ENCODE measurements at places on chromosomes 2 and 18. TPM values are rescaled to one million over a fixed set of nuclear protein-coding genes. Genes with fewer than 3 reads are reported as not detected.

Gene SERPINB7
- not detected for total RNA-seq

DNA sequence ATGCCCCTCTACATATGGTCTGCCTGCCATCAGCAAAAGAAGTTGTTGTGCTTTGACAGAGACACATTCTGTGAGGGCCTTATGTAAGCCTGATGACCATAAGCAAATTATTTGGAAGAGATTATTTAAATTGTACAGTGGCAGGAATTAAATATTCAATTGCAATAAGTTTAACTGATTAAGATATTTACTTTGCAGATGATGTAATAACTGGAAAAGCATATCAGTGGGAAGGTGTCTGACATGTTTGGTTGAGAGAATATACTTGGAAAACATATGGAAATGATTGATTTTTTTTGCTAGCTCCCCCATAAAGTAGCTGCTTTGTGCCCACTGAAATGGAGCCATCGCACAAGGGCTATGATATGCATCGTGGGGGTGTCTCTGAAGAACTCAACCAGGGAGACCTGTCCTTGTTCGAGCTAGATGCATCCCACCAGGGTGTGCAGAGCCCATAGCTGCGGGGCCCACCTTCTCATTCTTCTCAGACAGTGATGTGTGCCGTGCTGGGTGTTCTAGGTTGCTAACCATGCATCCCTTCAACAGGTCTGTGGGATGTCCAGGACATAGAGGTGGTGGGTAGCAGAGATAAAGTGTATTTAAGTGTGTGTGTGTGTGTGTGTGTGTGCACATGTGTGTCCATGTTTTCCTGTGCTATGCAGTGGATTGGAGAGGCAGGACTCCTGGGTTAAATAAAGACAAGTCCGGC is 90.4 kb upstream of the PARD3B start:
- no peaks in the 10 kb centered on the region for H3K4me1 ChIP-seq
- H3K4me3 ChIP-seq = no peak overlapping the region
- no peaks in the 10 kb centered on the region for H3K36me3 ChIP-seq
- no peak overlapping the region for H3K27ac ChIP-seq
- H3K27me3 ChIP-seq = peaks cover 4% of the 10 kb centered on the region

- peaks cover 3% of the 10 kb centered on the region for H3K4me1 ChIP-seq
- H3K4me3 ChIP-seq = no peak overlapping the region
- no peaks in the 10 kb centered on the region for H3K27me3 ChIP-seq
- no peak overlapping the region for H3K27ac ChIP-seq
- DNase-seq = no peak
Measured at GRCh38 chr2:232575404-232575746, 24.9 kb downstream of the EIF4E2 start.

DNA sequence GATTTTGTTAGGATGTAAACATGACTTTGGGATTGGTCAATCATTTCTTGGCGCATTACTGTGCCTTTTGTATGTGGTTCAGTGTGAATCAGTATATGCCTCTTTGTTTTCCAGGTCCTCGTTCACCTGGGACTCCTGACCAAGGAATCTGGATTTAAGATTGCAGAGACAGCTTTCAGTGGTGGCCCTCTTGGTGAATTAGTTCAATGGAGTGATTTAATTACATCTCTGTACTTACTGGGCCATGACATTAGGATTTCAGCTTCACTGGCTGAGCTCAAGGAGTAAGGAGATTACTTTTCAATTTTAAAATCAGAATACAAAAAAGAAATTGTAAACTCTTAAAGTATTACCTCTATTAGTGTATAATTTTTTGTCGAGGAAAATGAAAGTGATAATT is 87.6 kb downstream of the MGAT5 start:
- no peak overlapping the region for H3K4me3 ChIP-seq
- H3K27ac ChIP-seq = no peak overlapping the region
- peaks cover 36% of the 10 kb centered on the region for H3K36me3 ChIP-seq
- DNase-seq = no peak

- H3K36me3 ChIP-seq = peaks cover 10% of the 10 kb centered on the region
- H3K4me1 ChIP-seq = peaks cover 39% of the 10 kb centered on the region
- peak overlapping the region; percentile 95 for H3K27ac ChIP-seq
- peak; percentile 32 for DNase-seq
- no peaks in the 10 kb centered on the region for H3K27me3 ChIP-seq
Measured at GRCh38 chr2:42102591-42103450, 55.0 kb downstream of the PKDCC start.

- DNase-seq = no peak
- no peaks in the 10 kb centered on the region for H3K36me3 ChIP-seq
- peak overlapping the region; percentile 94 for H3K27ac ChIP-seq
- H3K4me3 ChIP-seq = no peak overlapping the region
- H3K4me1 ChIP-seq = peaks cover 61% of the 10 kb centered on the region
Measured at GRCh38 chr2:38654528-38655381, 11.2 kb upstream of the GALM start.

- H3K4me1 ChIP-seq = peaks cover 4% of the 10 kb centered on the region
- no peak for DNase-seq
- no peak overlapping the region for H3K4me3 ChIP-seq
- peaks cover 5% of the 10 kb centered on the region for H3K36me3 ChIP-seq
Measured at GRCh38 chr2:101881131-101881530, 110.6 kb upstream of the IL1R2 start.

GRCh38 chr2:101961338-101962191 is 30.2 kb upstream of the IL1R2 start:
- H3K4me3 ChIP-seq = no peak overlapping the region
- DNase-seq = no peak
- H3K27me3 ChIP-seq = peaks cover 3% of the 10 kb centered on the region

GRCh38 chr2:99442837-99443236 is 47.0 kb downstream of the REV1 start:
- H3K36me3 ChIP-seq = peaks cover 9% of the 10 kb centered on the region
- no peak overlapping the region for H3K4me3 ChIP-seq
- H3K4me1 ChIP-seq = peaks cover 13% of the 10 kb centered on the region
- no peak for DNase-seq
- no peaks in the 10 kb centered on the region for H3K27me3 ChIP-seq
- no peak overlapping the region for H3K27ac ChIP-seq

Gene DSC3
- total RNA-seq = 0.56 TPM

Gene ATP6V1C2
- not detected for total RNA-seq

Gene ALPP
- not detected for total RNA-seq

GRCh38 chr2:178315488-178315948 is 121.2 kb downstream of the OSBPL6 start:
- H3K27ac ChIP-seq = no peak overlapping the region
- H3K36me3 ChIP-seq = no peaks in the 10 kb centered on the region
- no peak overlapping the region for H3K4me3 ChIP-seq
- H3K4me1 ChIP-seq = no peaks in the 10 kb centered on the region
- no peak for DNase-seq

DNA sequence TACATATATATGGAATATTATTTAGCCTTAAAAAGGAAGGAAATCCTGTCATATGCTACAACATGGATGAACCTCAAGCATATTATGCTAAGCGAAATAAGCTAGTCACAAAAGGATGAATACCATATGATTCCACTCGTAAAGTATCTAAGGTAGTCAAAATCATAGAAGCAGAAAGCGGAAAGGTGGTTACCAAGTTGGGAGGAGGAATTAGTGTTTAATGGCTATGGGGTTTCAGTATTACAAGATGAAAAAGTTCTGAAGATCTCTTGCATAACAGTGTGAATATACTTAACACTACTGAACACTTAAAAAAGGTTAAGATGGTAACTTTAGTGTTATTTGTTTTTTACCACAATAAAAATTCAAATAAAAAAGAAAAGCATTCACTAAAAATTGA is 99.0 kb downstream of the MGAT5 start:
- no peak for DNase-seq
- H3K27ac ChIP-seq = no peak overlapping the region
- H3K4me3 ChIP-seq = no peak overlapping the region
- H3K4me1 ChIP-seq = peaks cover 4% of the 10 kb centered on the region

DNA sequence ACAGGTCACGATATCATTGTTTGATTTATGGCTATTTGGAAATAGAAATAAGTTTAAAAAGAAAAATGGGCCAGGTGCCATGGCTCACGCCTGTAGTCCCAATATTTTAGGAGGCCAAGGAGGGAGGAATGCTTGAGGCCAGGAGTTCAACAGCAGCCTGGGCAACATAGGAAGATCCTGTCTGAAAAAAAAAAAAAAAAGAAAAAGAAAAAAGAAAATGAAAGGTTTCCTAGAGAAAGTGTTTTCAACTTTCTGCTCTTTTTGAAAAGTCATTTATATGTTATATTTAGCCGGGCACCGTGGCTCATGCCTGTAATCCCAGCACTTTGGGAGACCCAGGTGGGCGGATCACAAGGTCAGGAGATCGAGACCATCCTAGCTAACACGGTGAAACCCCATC is 3.2 kb downstream of the NDUFB3 start:
- no peak for DNase-seq
- H3K4me1 ChIP-seq = peaks cover 24% of the 10 kb centered on the region
- no peaks in the 10 kb centered on the region for H3K27me3 ChIP-seq
- peak overlapping the region; percentile 54 for H3K27ac ChIP-seq
- H3K4me3 ChIP-seq = no peak overlapping the region
- H3K36me3 ChIP-seq = peaks cover 1% of the 10 kb centered on the region

DNA sequence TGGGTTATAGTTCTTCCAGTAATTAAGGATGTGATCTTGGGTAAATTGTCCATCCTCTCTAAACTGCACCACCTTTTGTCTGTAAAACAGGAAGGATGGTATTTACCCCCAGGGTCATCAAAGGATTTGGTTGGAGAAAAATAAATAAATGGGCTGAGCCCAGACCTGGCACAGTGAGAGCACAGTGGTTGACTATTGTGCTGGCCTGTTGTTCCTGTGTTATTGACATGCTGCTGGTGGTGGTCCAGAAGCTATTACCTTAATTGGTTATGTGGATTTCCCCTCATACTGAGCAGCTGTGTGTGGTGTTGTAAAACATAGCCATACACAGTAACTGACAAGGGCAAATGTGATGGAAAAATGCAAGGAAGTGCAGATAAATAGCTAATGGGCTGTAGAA is 746 bp upstream of the IL37 start:
- no peak for DNase-seq
- no peak overlapping the region for H3K27ac ChIP-seq
- no peaks in the 10 kb centered on the region for H3K27me3 ChIP-seq
- peaks cover 7% of the 10 kb centered on the region for H3K4me1 ChIP-seq
- no peak overlapping the region for H3K4me3 ChIP-seq

Gene CAPN13
- total RNA-seq = not detected

Gene ERMN
- 1.9 TPM for total RNA-seq

DNA sequence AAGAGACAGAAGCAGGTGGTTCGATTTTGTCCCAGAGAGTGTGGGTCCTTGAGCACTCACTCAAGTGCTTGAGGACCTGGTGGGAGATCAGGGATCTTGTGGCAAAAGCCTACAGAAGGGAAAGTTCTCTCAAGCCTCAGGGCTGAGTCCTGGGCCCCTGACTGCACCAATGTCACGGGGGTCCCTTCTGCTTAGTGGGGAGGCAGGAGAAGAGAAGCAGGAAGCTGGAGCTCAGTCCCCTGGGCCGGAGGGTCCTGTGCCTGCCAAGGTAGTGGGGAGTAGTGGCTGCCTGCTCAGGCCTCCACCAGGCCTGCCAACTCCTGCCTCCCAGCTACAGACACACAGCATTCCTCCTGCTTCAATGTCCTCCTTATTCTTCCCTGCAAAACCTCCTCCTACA is 11.7 kb downstream of the CAPN14 start:
- H3K4me1 ChIP-seq = no peaks in the 10 kb centered on the region
- H3K27ac ChIP-seq = no peak overlapping the region
- no peaks in the 10 kb centered on the region for H3K27me3 ChIP-seq
- no peak overlapping the region for H3K4me3 ChIP-seq

Gene RNF152
- 0.10 TPM for total RNA-seq

GRCh38 chr2:58006952-58007284 is 39.7 kb upstream of the VRK2 start:
- H3K27me3 ChIP-seq = no peaks in the 10 kb centered on the region
- no peak for DNase-seq
- no peak overlapping the region for H3K4me3 ChIP-seq
- H3K27ac ChIP-seq = no peak overlapping the region
- no peaks in the 10 kb centered on the region for H3K4me1 ChIP-seq

DNA sequence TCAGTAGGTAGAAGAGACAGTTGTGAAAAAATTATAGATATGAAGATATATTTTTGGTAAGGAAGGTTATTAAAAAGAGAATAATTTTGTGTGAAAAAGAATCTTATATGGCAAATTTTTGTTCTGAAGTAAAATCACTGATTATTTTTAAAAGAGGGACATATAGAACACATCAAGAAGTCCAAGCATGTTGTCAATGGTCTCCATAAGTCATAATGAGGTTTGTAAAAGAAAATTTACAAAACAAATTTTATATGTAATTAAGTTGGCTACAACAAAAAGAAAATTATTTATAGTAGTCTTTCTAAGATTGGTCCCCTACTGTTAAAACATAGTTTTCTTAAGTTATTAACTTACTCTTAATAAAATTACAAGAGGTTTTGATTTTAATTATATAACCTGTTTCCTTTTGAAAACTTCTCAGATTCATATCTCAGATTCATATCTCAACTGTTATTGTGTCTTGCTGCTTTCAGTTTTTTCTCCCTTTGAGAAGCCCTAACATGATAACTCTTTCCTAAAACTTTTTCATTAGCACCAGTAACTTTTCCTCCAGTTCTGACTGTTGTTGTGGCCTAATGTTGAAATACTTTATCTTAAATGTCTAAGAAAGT is 81.2 kb downstream of the SH3YL1 start:
- no peak overlapping the region for H3K4me3 ChIP-seq
- peaks cover 16% of the 10 kb centered on the region for H3K4me1 ChIP-seq
- H3K27ac ChIP-seq = no peak overlapping the region
- H3K36me3 ChIP-seq = peaks cover 12% of the 10 kb centered on the region

DNA sequence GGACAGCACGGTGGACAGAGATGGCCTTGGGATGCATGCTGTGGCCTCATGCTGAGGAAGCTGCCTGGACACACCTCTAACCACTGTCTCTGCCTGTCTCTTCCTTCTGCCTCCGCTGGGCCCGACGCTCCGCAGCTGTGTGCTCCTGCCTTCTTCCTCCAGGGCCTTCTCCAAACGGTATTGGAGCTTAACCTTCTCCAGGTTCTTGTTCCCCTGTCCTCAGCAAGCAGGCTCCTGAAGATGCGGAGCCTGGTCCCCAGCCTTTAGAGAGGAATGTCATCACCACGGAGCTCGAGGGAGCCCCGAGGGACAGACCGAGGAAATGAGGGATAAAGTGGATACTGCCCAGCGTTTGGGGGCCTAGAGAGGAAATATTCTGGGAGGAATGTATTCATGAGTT is 155.1 kb downstream of the DYSF start:
- H3K4me3 ChIP-seq = no peak overlapping the region
- peaks cover 10% of the 10 kb centered on the region for H3K27me3 ChIP-seq
- no peaks in the 10 kb centered on the region for H3K36me3 ChIP-seq
- no peak overlapping the region for H3K27ac ChIP-seq
